ENCODE measurements at places on chromosomes 11 and 22.

DNA sequence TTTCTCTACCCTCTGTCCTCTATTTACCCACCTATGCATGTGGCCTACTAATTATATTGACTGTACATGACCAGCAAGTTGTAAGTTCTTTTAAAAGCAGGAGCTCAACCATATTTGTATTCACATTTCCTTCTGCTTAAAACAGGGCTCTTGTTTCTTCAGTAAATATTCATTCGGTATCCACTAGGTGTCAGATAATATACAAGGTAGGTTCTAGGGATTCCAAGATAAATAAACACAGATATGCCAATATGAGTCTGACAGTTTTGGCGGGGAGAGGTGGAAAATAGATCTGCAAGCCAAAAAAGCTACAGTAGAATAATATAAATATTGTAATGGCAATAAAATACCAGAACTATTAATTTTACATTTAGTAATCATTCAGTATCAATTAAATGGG, 15.3 kb upstream of the RAB30 start:
- no peak for DNase-seq

DNA sequence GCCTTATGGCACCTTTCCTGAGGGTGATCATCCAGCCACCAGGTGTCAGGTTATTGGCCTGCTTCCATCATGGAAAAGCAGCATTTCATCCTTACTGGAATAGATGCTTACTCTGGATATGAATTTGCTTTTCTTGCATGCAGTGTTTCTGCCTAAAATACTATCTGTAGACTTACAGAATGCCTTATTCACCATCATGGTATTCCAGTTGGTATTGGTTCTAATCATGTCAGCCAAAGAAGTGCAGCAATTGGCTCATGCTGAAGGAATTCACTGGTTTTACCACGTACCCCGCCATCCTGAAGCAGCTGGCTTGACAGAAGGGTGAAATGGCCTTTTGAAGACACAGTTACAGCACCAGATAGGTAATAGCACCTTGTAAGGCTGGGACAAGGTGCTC, 194.2 kb downstream of the AASDHPPT start:
- no peak for DNase-seq

GRCh38 chr11:7561562-7561961, 47.8 kb downstream of the PPFIBP2 start:
- no peak for DNase-seq

DNA sequence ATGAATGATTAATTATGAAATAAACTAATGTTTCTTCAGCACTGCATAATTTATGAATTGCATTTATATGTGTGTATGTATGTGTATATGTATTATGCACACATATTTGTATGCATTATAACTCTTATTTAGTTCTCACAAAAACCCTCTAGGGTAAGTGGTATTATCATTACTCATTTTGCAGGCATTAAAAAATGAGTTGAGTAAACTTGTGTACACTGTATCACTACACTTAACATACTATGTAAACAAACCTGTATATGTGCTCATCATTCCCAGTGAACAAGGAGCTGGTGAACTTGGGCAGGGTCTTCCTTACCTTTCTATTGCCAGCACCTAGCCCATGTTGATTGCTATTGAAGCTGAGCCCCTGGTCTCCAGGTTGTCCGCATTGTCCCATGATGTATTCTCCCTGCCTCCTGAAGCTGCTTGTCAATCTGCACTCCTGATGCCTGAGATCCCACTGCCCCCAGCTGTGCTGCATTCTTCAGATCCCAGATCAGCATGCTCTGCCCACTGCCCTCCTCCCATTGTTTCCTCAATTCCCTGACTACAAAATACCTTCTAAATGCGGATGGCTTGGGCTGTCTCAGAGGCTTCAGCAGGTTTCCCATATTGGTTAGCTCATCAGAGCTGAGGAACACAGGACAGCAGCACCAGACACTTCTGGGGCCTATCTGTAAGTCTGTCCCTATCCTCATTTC, 267.9 kb upstream of the SESN3 start:
- no peak for DNase-seq

GRCh38 chr11:57761301-57762234, at the start of gene CTNND1:
Gene CTNND1, plus strand, starts transcription at chr11:57761802. Its CDS starts 29,677 bp downstream, at chr11:57791479.
- no peak for DNase-seq

- DNase-seq = no peak
Observed at GRCh38 chr11:86812981-86813380, 12.6 kb downstream of the PRSS23 start.

- DNase-seq = no peak
Observed at GRCh38 chr11:27783701-27784355, 83.6 kb upstream of the BDNF start.

DNA sequence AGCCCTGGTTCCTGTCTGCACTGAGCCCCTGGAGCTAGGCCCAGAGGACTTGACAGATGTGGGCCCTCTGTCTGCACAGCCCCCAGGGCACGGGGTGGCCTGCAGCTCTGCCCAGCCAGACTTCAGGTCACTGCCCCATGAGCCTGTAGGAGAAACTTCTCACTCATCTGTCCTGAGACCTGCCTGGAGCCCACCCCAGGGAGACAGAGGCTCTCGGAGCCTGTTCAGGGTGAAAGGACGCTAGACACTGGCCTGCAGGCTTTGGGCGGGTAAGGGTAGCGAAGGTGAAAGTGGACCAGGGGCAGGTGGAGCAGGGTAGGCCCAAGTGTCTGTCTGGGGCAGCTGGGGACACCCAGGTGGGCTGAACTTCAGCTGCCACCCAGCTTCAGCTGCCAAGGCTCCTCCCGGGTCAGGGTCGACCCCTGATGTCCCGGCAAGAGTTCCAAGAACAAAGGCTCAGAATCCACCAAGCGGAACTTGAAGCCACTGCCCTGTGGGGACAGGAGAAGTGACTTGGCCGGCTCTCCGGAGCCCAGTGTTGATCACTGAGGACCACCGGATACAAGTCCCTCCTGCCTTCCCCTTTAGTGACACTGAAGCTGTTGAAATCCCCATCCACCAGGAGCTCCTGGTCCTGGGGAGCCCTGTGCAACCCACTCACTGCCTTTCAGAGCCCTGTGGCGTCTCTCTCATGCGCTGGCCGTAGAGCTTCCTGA, 90.3 kb downstream of the KCNQ1 start:
- no peak for DNase-seq

GRCh38 chr11:128294001-128294670, 293.2 kb downstream of the ETS1 start:
- DNase-seq = no peak

DNA sequence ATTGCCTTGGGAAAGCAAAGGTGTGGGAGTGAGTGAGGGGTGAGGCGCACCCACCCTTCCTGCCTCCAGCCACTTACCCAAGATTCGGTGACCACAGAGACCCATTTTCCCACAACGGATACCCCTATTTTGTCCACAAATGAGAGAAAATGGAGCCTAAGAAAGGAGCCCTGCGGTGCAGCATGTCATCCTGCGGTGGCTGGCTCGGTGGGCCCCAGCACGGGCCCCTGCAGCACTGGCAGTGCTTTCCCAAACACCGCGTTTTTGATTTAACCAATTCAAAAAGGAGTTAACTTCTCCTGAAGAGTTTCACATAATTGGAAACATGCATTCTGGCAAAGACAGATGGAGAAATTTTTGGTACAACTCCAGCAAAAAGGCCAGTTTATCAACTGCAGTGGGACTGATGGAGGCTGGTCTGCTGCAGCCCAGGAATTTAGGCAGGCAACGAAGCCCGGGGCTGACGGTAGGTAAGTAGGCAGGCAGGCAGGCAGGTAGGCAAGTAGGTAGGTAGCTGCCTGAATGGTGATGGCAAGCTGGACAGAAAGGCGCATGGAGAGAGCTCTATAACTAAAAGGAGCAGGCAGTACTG, 84.2 kb downstream of the FDX1 start:
- no peak for DNase-seq
